NCI-H1092 treated with DMSO at 0.1 percent for 48 hours (cell line): ENCODE measurements at places on chromosomes 12 and 14.

DNA sequence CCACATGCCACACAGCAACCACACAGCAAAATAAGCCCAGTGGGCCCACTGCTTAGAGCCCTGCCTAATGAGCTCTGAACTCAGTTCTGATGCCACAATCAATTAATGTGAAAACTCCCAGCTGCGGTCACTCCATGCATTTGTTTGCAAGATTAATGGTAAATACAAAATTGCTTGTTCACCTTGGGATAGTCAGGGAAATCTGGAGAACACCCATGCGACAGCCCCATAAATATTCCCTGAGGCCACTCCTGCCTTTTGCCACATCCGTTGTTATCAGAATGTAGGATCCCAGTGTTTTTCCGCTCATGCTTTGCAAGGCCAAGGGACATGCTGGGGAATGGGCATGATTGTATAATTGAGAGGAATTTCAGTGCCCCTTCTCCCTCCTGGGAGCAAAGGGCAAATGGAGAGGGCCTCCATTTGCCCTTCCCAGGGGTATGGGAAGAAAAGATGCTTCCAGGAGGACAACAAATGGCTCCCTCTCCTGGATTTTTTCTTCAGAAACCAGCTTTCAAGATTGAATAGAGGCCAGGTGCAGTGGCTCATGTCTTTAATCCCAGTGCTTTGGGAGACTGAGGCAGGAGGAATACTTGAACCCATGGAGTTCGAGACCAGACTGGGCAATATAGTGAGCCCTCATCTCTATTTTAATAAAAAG is 30.8 kb upstream of the CMKLR1 start:
- DNase-seq, result no peak

DNA sequence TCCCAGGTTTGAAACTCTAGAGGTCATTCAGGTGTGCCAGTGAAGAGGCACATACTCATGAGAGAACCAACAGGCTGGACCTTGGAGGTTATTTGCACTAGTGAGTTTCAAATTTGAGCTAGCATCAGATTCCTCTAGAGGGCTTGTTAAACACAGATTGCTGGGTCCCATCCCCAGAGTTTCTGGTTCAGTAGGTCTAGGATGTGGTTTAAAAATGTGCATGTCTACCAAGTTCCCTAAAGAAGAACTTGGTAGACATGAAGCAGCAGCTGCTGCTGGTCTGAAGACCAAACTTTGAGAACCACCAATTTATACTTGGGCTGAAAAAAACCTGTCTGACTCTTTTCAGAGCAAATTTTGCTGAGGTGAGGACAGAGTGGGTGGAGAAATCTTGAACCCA is 61.7 kb downstream of the SUSD6 start:
- DNase-seq, result no peak

DNA sequence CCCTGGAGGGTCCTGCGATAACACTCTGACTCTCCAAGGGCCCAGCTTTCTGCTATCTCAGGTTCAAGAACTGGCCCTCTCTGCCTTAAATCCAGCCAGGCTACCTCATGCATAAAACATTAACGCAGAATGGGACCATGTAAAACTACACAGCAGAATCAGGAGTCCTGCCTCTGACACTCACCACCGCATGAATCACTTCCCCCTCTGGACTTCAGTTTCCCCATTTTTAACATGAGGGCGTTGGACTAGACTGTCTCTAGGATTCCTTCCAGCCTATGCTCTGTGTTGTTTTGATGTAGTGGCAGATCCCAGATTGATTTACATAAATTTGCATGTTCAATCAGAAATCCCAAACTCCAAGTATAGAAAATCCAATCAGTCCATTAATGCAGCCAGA is 3.3 kb downstream of the NCKAP5L start:
- no peak for DNase-seq

DNA sequence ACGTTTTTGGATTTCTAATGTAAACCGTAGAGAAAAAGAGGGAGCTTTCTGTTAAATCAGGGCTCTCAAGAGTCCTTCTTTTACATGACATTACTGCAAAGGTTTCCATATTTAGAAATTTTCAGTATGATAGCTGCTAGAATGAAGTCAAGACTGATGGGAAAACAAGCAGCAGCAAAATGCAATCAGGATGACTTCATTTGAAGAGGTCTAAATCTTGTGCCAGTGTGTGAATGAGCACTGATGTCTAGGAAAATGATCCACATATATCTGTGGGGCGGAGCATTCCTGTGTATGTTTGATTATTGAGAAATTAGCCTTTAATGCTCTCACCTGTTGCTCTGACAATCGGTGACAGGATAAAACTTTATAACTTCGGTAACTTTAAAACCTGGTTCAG is 73.6 kb downstream of the GRIP1 start:
- no peak for DNase-seq

DNA sequence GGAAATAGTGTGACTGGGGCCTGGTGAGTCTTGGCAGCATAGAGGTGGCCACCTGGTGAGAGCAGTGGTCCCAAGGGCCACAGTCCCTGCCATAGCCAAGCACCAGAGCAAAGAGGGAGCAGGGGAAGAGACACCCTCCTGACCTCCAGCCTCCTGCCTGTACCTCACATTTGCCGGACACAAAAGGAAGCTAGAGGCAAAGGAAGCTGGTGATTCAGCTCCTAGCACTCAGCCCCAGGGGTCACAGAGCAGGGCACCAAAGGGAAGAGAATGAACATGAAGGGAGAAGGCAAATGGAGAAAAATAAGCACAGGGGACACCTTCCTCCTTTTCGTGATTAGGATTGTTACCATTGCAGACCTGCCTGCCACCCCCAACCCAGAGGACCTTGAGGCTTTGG is 216.8 kb downstream of the ZFP36L1 start:
- no peak for DNase-seq

DNA sequence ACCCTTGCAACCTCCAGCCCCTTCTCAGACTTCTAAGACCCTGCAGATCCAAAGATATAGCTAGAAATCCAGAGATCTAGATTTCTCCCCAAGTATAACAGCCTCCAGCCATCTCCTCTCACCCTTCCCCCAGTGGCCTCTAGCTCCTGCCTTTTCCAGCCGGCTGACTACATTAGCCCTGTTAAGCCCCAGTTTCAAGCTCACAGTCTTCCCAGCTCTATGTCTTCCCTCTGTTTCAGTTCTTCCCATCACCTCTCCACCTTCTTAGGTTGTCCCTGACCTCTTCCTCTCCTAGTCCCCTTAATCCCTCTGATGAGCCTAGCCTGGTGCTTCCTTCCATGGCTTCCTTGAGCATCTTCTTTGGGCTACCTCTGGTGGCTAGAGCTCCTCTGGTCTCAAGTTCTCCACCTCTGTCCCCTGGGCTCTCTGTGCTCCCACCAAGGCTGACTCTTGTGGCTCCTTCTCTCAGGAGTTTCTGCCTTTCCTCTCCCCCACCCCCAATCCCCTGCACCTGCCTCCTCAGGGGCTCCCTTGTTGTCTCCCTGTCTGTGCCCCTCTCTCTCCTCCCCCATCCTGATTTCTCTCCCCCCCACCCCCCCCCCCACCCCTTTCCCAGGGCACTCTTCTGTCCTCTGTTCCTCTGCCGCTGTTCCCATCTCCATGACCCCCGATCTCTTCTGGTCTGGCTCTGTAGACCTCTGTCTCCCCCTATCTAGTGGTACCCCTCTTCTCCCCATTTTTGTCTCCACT is 816 bp upstream of the GDF11 start:
- DNase-seq, result no peak

DNA sequence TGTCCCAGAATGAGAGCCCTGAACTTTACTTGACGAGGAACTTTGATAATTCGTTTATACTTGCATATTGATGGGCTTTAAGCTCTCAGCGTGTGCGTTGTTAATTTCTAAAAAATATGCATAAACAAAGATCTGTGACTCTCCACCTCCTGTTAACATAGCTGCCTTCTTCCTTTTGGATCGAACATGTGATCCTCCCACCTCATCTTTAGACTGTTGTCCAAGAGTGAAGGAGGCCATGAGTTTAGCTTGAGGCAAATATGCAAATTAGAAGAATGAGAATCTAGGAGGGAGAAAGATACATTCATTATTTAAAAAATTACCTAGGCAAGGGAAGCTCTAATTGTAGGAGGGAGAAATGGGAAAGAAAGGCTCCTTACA is 617 bp downstream of the TTC8 start:
- no peak for DNase-seq

- DNase-seq, result no peak
Measured at GRCh38 chr12:127487031-127487430, 779.9 kb upstream of the TMEM132C start.

GRCh38 chr12:51905471-51906429 is 1.6 kb upstream of the ACVRL1 start:
- no peak for DNase-seq

DNA sequence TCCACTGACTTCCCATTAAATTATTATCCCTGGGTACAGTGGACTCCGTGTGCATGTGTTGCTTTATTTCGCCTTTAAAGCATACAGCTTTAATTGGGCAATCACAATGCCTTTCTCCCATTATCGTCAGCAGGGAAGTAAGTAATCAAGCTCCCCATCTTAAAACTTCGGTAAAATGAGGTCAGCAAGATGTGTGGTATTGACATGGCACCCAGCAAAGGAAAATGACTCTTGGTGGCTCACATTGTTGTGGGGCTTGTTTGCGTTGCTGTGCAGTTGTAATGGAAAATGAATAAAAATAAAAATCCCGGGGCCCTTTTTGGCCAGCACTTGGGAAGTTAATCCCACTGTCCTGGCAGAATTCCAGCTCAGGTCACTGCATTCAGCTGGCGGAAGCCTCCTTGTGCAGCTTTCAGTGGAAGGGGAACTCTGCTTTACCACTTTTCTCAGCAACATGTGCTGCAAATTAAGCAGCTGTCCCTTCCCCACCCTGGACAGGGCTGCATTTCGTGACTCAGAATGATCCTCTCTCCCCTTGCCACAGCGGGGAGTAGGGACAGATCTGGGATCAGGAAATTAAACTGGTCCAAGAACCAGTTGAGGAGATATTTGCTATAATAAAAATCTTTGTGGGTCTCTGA is 13.9 kb upstream of the ATP2A2 start:
- peak; percentile 59 for DNase-seq

DNA sequence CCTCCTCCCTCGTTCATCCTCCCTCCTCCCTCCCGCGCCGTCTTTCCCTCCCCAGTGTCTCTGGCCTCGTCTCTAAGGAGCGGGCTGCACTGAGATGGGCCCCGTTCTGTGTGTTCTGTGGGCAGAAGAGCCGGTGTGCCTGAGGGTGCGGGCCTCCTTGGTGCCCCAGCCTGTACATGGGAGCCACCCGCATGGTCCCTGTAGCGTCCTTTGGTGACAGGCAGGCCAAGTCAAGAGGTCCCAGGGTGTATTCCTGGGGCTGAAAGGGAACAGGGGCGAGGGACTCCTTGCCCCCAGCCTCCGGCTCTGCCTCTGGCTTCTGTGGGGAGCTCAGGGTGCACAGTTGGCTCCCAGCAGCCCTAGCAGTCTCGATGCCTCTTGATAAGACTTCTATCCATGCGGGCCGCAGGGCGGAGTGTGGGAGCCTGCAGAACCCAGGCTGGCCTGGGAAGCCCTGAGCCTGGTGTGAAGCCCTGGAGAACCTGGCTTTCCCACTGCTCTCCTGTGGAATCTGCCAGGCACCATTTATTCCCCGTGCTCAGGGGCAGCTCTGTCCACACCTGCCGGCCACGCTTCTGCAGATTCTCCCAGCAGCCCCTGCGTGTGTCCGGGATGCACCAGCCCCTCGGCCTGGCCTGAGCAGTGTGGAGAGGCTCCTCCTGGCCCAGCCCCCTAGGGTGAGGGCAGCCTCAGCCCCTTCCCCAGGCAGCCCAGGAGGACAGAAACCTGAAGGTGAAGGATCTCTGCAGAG is 181.3 kb downstream of the KIF26A start:
- DNase-seq, result no peak

- no peak for DNase-seq
Measured at GRCh38 chr14:64997108-64997794, 10.6 kb downstream of the FNTB start.

GRCh38 chr12:9864913-9865675 is 4.1 kb downstream of the CLEC2B start:
- DNase-seq, result no peak

- DNase-seq, result no peak
Measured at GRCh38 chr12:70468741-70469140, 102.7 kb downstream of the KCNMB4 start.

DNA sequence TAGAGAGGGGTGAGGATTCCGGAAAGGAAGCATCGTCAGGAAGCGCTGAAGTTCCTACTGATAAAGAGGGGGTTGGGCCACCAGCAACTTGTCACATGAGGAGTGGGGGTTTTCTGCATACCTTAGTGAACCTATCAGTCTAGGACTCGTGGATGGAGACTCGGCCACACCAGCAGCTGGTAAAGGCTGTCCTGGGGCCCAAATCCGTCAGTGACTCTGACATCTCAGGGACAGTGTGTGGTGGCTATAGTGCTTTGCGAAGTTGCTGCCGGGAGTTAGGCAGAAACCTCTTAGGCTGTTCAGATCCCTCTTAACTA is 16.4 kb downstream of the RNASE2 start:
- DNase-seq, result no peak
